ENCODE measurements at places on chromosomes 16 and 17.

DNA sequence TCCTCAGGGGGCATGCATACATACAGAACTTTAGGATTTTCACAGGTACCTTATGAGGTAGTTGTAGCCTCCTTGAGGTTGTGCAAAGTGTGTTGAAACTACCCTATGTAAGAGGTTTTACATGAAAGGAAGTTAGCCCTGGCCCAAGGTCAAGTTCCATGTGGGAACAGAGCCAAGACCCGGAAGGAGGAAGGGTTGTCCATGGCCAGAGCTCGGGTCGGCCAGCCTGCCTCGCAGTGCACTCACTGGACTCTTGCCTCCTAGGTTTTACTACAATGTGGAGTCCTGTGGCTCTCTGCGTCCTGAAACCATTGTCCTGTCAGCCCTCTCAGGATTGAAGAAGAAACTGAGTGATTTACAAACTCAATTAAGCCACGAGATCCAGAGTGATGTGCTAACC lies 8.2 kb downstream of the POLR2C start:
- no peak for DNase-seq

GRCh38 chr16:17160285-17160853 lies 310.4 kb downstream of the XYLT1 start:
- no peak for DNase-seq

DNA sequence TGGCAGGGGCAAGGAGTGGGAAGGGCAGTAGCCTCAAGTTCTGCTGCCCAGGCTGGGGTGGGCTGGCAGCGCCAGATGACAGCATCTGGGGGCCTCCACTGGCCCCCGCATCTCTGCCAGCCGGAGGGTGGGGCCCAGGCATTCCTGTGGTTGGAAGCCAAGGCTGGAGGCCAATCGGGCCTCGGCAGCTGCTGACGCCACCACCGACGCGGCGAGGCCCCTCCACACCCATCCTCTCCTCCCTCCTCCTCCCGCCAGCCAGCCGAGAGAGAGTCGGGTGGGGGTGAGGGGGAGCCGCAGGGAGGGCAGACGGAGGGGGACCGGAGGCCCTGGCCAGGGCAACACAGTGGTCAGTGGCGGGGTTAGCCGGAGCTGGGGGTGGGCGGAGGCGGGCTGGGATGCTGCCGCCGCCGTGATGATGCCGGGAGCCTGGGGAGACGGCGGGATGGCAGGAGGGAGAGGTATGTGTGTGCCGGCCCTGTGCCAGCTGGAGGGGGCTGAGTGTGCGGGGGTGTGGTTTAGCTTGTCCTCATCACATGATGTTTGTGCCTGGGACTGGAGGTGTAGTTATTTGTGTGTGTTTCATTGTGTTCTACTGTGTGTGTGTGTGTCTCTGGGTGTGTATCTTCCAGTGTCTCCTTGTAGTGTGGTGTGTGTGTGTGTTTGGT lies 36.6 kb downstream of the ARHGAP23 start:
- DNase-seq, result peak; percentile 96

DNA sequence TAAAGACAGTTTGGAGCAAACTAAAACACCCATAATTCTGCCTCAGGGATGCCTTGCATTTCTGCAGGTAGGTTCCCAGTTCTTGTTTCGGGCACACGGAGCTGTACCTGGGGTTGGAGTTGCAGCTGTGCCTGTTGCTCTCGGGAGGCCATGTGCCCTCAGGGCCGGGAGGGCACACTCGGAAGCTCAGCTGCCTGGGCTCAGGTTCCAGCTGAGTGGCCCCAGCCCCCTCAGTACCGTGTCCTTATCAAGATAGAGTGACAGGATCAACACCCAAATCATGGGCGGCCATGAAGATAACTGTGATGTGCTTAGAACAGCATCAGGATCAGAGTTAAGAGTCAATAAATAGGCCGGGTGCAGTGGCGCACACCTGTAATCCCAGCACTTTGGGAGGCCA lies 107.9 kb downstream of the SNX29 start:
- no peak for DNase-seq

DNA sequence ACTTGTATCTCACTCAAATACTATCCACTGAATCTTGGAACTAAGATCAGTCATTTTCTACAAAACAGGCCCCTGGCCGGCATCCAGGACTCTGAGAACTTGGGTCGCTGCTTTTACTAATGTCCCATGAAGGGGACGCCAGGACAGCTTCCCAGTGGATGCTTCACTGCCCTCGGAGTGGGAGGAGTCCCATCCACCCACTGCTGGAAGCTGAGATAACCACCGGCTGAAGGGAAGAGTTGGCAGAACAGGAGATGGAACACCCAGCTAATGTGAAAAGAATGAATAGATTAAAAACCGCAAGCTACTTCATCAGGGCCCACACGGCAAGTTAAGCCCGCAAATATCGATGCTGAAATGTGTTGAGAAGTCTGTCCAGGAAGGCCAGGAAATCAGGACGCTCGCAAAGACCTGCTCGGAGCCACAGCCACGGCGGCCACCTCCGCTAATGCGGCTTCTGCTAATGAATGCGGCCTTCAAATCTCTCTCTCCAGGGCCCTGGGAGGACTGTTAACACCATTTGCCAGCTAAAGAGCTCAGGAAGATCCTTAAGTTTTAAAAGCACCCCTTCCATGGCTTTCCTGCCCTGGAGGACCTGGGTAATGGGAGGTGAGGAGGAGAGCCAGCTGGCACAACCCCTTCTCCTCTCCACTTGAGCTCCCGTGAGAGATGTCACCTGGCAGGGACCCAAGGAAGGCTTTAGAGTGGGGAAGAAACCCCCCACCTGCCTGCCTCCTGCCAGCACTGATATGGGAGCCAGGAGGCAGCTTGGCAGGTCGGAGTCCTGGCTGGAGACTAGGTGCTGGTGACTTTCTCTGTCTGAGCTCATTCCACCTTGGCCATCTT lies 226.6 kb upstream of the RPL38 start:
- peak; percentile 15 for DNase-seq

GRCh38 chr17:70123193-70123592 lies 46.1 kb upstream of the KCNJ2 start:
- DNase-seq, result no peak

DNA sequence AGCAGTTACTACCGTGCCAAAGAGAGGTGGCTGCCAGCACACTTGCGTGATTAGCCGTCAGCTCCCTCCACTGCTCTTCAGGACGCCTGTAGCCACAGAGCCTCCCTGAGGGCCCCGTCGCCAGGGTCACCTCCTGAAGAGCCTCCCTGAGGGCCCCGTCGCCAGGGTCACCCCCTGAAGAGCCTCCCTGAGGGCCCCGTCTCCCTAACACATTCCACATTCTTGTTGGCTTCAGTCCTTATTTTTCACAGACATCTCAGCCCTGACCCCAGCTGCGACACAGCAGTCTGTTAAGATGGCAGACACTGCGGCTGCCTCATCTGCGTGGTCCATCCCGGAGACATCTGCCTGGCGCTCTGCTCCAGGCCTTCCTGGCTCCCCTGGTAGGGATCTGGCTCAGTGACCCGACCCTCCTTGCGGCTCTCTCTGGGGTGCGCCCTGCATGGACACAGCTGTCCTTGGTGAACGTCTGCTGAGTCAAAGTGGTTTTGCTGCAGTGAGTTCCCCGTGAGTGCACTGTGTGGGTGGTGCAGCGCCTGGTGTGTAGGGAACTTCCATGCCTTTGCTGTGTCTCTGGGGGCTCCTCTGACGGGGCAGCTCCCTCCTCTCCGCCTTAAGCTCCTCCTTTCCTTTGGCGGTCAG lies 11.4 kb downstream of the ACSF3 start:
- DNase-seq, result no peak

- DNase-seq, result peak; percentile 74
Observed at GRCh38 chr17:5785867-5786509, 201.7 kb upstream of the NLRP1 start.

GRCh38 chr16:10151718-10152117 lies 30.5 kb downstream of the GRIN2A start:
- DNase-seq, result no peak

DNA sequence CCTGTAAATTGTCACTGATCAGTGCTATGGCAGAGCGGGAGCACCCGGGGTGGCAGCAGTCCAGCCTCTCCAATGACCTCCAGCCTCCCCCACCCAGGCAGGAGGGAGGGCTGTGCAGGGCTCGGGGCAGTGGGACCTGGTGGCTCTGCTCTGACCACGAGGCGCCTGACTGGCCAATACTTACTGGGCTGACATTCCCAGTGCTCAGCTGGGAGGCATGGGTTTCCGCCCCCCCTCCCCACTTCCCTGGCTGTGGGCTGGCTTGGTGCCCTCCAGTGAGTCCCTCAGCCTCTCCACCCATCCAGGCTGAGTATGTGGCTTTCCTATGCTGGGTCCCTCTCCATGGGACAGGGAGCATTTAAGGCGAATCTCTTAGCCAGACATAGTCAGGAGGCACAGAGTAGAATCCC lies 2.7 kb downstream of the SOCS3 start:
- DNase-seq, result peak; percentile 76

- DNase-seq, result no peak
Observed at GRCh38 chr16:71430744-71431143, 11.1 kb downstream of the TLE7 start.

DNA sequence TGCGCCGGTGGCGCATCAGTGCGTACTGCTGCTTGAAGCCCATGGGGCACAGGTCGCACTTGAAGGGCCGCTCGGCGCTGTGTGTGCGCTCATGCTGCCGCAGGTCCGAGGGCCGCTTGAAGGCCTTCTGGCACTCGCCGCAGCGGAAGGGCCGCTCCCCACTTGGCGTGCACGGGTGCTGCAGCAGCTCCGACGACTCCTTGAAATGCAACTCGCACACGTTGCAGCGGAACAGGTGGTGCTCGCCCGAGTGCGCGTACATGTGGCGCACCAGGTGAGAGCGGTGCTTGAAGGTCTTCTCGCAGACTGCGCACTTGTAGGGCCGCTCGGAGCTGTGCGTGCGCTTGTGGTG lies 3.3 kb downstream of the ZNF319 start:
- DNase-seq, result no peak

DNA sequence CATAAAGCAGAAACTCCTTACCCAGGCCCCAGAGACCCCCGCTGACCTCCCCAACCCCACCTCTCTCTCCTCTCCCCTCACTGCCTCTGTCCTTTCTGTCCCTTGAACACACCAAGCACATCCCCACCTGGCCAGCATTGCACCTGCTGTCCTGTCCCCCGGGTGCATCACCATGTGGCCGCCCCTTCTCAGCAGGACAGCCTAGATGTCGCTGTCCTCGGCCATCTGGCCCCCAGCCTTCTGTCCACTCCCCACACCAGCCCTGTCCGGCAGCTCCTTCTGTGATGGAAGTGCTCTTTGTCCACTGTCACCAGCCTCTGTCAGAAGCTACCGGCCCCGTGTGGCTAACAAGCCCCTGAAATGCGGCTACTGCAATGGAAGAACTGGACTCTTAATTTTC lies 12.3 kb upstream of the MPRIP start:
- no peak for DNase-seq

GRCh38 chr16:21652453-21652852 lies at the start of gene IGSF6:
Gene IGSF6 (minus strand): TSS chr16:21652608. CDS start chr16:21652598, 10 bp downstream.
- no peak for DNase-seq

DNA sequence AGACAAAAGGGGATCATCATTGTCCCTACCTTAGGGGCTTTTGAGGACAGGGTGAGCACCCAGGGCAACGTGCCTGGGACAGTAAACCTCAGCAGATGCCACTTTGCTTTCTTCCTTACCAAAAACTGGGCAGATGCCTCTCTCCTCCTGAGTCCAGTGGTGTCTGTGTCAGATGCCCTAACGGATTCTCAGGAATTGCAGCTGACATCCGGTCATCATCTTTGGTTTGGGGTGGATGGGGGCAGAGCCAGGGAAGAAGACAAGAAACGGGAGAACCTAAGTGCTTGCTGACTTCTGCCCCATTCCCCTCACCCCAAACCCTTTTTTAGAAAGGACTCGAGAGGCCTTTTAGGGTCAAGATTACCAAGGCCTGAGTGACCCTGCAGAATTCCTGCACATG lies 187.5 kb downstream of the MSI2 start:
- DNase-seq, result no peak

DNA sequence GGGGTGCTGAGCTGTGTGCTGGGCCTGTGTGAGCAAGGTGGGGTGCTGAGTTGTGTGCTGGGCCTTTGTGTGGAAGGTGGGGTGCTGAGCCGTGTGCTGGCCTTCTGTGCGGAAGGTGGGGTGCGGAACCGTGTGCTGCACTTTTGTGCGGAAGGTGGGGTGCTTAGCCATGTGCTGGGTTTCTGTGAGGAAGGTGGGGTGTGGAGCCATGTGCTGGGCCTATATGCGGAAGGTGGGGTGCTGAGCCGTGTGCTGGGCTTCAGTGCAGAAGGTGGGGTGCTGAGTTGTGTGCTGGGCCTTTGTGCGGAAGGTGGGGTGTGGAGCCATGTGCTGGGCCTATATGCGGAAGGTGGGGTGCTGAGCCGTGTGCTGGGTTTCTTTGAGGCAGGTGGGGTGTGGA lies 555.4 kb upstream of the EEF2KMT start:
- no peak for DNase-seq

DNA sequence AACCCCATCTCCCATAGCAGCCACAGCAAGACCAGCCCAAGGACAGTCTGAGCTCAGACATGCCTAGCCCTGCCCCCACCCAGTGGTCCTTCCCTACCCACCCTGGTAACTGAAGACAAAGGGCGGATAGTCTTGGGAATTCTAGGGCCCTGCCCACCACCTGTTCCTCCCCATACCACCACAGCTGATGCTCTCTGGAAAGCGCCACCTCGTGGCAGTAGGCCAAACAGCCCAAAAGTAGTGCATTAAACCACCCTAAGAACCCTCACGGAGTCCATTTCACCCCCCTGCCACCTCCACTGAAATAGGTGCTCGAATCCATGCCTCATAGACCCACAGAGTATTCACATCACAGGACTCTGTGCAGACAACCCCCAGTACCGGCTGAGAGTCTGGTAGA lies 1021.4 kb downstream of the CDH8 start:
- no peak for DNase-seq

DNA sequence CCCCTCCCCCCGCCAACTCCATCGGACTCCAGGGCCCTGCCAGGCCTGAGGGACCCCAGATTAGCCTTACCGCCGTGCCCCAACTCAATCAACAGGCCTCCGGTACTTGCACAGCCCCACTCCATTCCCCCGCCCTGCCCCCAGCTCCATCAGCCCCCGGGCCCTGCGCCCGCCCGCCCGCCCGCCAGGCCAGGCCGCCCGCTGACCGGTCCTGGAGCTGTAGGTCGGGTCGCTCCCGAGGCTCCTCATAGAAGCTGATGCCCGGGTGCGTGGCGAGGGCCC lies 308 bp downstream of the GTF3C1 start:
- DNase-seq, result no peak

DNA sequence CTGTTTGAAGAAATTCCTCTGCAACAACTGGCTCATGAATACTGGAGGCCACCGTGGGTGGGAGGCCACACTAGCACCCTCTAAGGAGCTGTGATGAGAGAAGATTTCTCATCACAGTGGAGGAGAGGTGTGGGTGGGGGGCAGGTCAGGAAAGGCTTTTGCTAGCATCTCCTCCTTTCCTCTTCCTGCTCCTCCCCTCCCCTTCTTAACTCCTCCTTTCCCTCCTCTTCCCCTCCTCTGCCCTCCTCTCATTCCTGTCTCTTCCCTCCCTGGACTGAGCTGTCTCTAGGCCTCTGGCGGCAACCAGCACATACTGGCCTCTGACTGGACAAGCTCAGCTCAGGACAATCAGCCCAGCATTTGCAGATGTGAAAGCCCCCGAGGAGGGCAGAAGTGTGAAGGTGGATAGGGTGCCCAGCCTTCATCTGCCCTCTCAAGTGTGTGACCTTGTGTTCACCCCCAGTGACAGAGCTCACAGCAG lies 19.0 kb upstream of the LHX1 start:
- peak; percentile 22 for DNase-seq

- no peak for DNase-seq
Observed at GRCh38 chr17:8794636-8795035, 4.5 kb downstream of the MFSD6L start.
